Hematopoietic multipotent progenitor cell treated with erythropoietin and hydrocortisone succinate and interleukin-3 and kit ligand, for 6 days (in vitro differentiated cells): ENCODE measurements at places on chromosomes 2 and 18.

- DNase-seq = no peak
Observed at GRCh38 chr2:8996006-8996405, 7.5 kb downstream of the MBOAT2 start.

- DNase-seq = peak; percentile 72
Observed at GRCh38 chr2:179898873-179899272, 37.5 kb upstream of the ZNF385B start.

- DNase-seq = no peak
Observed at GRCh38 chr2:47725808-47726207, 57.1 kb upstream of the MSH6 start.

DNA sequence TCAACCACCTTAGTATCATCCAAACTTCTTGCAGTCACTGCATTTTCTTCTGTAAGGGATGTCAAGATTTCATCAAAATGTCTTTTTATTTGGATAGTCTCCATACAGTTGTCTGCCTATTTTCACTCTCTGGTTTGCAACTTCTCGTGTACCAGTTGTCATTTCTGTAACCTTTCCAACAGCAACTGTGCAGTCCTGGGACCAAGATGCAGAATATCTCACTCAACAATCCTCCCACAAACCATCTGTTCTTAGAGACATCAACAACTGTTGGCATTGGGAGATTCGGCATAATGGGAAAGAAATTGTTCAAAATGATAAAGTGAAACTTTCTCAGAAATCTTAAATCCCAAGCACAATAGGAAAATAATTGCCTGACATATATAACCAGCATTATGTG, 933.6 kb upstream of the SLC39A10 start:
- no peak for DNase-seq

GRCh38 chr2:144516411-144516980, 3.4 kb downstream of the ZEB2 start:
- DNase-seq = peak; percentile 40

DNA sequence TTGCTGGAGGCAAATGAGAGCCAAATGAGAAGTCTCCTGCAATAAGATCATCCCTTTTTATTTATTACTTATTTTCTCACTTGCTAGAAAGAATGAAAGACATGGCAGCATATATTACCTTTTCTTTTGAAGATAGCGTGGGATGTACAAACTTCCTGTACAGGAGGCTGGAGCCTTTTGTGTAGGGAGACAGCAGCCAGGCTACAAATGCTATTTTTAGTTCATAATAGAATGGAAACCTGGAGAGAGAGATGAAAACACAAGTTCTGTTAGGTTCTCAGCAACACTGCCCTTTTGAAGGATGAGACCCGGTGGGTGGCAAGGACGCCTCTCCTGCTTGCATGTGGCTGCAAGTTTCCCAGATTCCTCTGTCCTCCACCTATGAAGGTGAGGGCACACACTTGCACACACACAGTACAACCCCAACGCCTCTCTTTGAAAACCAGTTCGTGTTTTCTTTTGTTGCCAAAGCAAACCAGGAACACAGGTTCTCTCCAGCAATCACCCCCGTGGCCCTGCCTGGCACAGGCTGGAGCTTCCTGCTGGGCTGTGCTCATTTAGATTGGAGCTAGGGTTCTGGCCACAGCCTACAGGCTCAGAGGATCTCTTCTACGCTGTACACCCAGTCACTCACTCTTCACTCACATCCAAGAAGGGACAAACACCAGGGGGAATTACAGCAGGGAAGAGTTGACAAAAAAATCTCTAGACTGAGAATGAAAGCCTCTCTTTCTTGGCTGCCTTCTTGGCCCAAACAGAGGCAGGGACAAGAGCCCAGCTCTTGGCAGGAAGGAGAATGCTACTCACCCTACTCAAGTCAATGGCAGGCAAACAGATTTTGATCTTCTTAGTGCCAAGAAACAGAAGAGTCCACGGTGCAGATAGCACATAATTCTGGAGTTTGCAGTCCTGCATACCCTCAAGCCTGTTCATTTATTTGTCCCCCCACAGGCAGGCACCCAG, 55.6 kb downstream of the MRPL35 start:
- no peak for DNase-seq

DNA sequence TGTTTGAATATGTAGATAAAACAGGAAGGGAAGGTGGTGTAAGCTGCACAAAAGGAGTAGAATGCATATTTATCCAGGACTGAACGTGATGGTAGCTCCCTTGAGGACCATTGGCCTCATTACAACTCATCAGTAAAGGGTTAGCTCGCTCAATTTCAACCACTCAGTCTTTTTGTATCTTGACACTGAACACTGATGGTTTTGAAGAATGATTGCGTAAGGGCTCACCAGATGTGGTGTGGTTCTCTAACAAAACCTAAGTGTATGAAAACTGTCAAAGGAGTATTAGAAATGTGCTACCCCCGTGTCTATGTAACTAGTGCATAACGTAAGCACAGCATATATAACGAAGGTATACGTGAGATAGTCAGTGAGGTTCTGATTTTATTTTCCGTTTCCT, 272.4 kb upstream of the THSD7B start:
- no peak for DNase-seq

DNA sequence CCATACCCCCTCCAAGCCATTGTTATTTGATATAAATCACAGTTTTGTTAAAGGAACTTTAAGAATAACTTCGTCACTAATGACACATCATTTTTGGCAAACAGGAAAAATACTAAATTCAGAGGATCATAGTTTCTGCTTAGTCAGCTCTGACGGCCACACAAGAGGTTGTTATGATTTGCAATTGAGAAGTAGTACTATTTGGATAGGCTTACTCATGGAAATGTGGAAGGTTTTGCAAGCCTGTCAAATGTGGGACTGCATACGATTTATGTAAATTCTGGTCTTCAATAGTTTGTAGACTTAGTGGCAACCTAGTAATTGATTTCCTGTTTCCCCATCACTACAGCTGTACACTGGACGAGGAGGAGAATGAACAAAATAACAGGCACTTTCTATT, 108.1 kb downstream of the ARHGEF33 start:
- DNase-seq = peak; percentile 12

GRCh38 chr18:57621246-57621604, 411 bp downstream of the NARS1 start:
- no peak for DNase-seq

- no peak for DNase-seq
Observed at GRCh38 chr18:36481201-36481657, 183.7 kb downstream of the FHOD3 start.

- DNase-seq = no peak
Observed at GRCh38 chr18:46720521-46720920, 36.3 kb downstream of the ST8SIA5 start.

- DNase-seq = no peak
Observed at GRCh38 chr2:176432434-176432833, 163.2 kb downstream of the MTX2 start.

DNA sequence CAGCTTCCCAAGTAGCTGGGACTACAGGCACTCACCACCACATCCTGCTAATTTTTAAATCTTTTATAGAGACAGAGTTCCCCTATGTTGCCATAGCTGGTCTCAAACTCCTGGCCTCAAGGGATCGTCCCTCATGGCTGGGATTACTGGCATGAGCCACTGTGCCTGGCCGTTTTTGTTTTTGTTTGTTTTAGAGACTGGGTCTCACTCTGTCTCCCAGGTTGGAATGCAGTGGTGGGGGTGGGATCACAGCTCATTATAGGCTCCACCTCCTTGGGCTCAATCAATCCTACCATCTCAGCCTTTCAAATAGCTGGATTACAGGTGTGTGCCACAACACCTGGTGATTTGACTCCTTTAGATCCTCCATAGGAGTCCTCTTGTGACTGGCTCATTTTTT, 19.5 kb upstream of the ZDBF2 start:
- DNase-seq = no peak

DNA sequence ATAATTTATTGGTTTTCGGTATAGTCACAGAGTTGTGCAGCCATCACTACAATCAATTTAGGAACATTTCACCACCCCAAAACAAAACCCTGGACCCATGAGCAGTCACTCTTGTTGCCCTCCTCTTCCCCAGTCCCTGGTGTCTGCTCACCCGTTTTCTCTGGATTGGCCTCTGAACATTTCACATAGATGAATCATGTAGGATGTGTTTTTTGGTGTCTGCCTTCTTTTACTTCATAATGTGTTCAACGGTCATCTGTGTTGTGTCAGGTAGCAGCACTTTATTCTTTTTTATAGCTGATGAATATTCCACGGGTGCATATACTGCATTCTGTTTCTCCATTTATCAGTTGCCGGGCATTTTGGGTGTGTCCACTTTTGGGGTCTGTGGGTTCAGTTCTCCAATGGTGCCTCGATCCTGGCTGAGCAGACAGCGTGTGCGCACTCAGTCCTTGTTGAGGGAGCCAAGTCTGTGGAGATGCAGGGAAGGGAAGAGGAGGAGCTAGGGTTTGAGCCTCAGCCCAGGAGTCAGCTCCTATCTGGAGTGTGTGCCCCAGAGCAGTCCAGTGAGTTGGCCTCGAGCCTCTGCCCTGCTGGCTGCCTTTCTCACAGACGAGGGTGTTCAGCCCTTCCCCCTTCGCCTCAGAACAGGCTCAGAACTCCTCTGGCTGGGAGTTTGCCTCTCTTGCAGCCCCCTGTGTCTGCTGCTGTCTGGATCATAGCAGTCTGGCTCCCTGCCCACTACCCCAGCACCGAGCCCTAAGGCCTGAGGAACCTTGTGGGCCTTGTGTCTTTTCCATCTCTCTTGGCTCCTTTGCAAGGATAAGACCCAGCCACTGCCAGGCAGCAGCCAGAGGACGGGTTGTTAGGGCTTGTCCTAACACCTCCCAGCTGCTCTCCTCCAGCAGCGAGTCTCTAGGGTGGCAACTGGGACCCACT, 18.0 kb downstream of the C2orf74 start:
- DNase-seq = peak; percentile 89

GRCh38 chr2:174794851-174795374, 30.6 kb upstream of the CHRNA1 start:
- DNase-seq = no peak

- no peak for DNase-seq
Observed at GRCh38 chr2:3449086-3449485, 69.6 kb downstream of the TRAPPC12 start.

GRCh38 chr2:46561731-46562450, 82.5 kb downstream of the TMEM247 start:
- no peak for DNase-seq

DNA sequence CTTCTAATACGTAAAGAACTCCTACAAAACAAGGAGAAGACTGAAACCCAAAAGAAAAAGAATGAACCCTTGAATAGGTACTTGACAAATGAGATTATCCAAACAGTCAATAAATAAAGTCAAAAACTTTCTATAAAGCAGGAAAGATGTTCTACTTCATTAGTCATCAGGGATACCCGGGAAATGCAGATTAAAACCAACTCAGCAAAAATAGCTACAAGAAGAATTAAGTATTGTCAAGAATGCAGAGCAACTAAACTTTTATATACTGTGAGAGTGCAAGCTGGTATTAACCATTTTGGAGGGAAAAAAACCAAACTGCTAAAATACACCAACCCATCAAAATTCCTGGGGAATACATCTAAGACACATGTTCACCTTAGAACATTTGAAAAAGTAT, 10.4 kb downstream of the TXNL1 start:
- no peak for DNase-seq

GRCh38 chr2:206387808-206388207, 55.5 kb upstream of the ADAM23 start:
- DNase-seq = no peak

DNA sequence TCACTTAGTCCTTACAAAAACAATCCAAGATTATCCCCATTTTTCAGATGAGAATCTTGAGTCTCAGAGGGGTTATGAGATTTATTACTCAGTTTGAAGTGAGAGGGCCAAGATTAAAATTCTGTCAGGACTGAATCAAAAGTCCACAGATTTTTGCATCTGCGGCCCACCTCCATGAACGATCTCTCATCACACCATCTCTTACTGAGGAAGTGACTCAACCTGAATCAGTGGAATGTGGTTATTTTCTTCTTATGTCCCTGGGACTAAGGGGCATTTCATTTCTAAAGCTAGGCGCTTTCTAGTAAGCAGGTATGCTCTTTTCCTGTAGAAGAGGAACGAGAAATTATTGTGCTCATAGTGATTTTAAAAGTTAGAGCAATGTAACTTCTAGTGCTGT, 360.3 kb upstream of the SPHKAP start:
- DNase-seq = no peak

- no peak for DNase-seq
Observed at GRCh38 chr2:192888109-192888508, 693.4 kb upstream of the TMEFF2 start.

- DNase-seq = no peak
Observed at GRCh38 chr2:43486603-43487002, 109.2 kb downstream of the THADA start.

GRCh38 chr2:132383956-132384355, 32.6 kb upstream of the GPR39 start:
- peak; percentile 16 for DNase-seq

GRCh38 chr2:240156435-240157146, 16.1 kb upstream of the OTOS start:
- no peak for DNase-seq

DNA sequence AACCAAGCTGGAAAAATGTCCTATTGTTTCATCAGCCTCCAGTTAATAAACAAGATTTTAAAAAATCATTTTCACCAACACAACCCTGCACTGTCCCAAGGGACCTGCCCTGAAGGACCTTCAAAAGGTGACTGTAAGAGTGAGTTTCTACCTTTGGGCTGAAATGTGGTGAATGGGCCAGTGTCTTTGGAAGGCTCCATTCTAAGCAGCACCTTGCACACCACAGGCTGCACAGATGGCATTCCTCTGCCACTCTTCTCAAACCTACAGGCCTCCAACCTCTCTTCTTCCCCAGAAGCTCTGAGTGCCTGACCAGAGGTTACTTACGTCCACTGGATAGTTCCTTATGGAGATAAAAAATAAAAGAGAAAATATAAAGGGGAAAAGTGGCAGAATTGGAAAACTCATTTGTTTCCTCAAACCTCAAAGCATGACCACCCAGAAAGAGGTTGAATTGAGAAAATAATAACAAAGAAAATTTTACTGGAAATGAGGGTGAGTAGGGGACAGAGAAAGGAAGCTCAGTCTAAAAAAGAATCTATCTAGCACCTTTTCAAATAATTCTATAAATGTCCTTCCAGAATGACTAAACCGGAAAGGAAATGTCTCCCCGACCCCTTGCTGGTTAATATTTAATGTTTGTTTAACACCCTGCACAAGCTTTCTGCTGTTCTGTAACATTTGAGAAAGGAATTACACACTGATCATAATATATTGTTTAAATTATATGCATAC, 175.7 kb downstream of the METTL4 start:
- DNase-seq = no peak
